Progenitor cell of endocrine pancreas (in vitro differentiated cells): ENCODE measurements at places on chromosomes 2 and 18. TPM values are rescaled to one million over a fixed set of nuclear protein-coding genes. Genes with fewer than 3 reads are reported as not detected.

DNA sequence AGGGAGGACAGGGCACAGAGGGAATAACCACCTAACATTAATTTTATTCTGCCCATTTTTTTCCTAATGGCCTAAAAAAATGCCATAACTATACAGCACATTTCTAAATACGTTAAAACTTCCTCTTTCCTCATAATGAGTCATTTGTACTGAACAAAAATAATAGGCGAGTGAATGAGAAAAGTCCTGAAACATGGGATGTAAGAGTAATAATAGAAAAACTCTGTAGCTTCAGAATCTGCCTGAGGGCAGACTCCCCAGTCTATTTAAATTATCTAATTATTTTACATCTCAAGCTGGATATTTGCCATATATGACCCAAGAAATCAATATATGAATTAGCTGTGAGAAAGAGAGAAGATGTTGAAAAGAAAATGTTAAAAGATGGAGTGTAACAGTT, 285.1 kb downstream of the TMX3 start:
- DNase-seq, result no peak

Gene SLC4A5
- 4.1 and 5.9 TPM in 2 replicates for total RNA-seq

Gene VWC2L
- 0.16 TPM in 1 of 2 replicates, not detected in the other for total RNA-seq

DNA sequence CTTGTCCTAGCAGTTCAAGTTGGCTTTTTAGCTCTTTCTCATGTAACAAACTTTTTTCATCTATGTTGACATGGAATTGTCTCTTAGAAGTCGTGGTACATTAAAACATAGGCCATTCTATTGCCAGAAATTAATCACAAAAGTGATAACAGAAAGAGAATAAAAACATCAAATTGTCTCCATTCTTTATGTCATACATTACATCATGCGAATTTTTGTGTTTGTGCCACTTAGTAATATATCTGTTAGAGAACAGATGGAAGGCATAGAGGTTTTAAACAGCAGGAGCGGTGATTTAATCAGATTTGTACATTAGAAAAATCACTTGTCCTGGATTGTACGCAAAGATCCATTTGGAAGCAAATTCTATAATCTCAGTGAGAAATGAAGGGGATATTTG, 136.5 kb upstream of the CDH20 start:
- no peak for DNase-seq

- no peak for DNase-seq
Observed at GRCh38 chr18:52000435-52000834, 339.6 kb upstream of the DCC start.

- no peak for DNase-seq
Observed at GRCh38 chr2:140242889-140243288, 1462.7 kb upstream of the NXPH2 start.

- no peak for DNase-seq
Observed at GRCh38 chr18:650428-650858, 7.0 kb upstream of the TYMS start.

GRCh38 chr2:5231287-5231686, 460.9 kb upstream of the SOX11 start:
- no peak for DNase-seq

DNA sequence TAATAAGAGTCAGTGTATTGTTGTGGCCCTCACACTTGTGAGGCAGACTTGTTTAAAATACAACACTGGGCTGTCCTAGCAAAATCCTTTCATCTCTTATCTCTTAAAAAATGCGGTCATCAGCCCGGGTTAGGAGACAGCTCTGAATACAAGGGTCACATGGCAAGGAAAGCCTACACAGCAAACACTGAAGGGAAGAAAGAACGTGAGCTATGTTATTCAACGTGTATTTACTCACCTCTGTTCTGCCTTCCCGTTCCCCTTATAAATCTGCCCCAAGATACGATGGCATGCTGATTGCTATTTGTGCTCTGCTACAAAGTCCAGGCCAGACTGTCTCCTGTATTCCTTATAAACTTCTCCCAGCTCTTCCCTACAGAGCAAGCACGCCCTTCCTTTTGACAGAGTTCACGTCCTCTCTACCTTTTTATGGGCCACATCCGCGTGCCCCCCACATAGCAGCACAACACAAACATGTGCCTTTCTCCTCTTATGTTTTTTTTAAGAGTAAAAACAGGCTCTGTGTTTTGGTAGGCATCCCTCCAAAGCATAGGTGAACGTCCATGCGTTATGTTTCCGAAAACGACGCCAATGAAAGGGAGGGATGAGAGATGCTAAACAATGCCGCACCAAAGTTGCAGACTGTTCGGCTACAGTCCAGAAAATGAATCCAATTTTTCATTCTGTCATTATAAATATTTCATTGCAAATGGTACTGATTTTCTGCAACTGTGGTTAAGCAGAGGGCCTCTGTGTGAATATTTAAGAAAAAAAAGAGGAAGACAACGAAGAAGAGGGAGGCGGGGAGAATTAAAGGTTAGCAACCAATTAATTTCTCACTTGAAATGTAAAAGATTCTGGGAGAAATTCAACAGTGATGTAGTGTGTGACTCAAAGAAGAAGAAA, 274.7 kb downstream of the ZNF521 start:
- DNase-seq, result no peak

- DNase-seq, result no peak
Observed at GRCh38 chr2:238790833-238791230, 57.1 kb upstream of the TWIST2 start.

Gene LONRF2
- 8.4 and 9.2 TPM in 2 replicates for total RNA-seq

DNA sequence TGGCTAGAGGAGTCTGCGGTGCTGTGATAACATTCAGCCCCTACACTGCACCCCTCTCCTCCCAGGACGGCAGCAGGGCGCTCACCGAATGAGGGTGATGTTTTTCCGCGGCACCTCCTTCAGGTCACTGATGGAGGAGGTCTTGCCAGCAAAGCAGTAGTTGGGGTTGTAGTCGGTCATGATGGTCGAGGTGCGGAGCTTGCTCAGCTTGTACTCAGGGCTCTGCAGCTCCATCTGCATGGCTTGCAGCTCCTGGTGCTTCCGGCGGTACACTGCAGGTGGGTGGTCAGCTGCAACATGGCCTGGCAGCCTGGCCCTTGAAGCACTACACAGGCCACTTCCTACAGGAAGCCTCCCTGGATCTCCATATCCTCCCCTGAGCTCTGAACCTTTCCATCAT, 108.0 kb downstream of the CLIP4 start:
- DNase-seq, result no peak

Gene SLC4A1AP
- total RNA-seq, result 19.5 and 22.1 TPM in 2 replicates

GRCh38 chr2:120881981-120882788, 146.5 kb downstream of the GLI2 start:
- no peak for DNase-seq

DNA sequence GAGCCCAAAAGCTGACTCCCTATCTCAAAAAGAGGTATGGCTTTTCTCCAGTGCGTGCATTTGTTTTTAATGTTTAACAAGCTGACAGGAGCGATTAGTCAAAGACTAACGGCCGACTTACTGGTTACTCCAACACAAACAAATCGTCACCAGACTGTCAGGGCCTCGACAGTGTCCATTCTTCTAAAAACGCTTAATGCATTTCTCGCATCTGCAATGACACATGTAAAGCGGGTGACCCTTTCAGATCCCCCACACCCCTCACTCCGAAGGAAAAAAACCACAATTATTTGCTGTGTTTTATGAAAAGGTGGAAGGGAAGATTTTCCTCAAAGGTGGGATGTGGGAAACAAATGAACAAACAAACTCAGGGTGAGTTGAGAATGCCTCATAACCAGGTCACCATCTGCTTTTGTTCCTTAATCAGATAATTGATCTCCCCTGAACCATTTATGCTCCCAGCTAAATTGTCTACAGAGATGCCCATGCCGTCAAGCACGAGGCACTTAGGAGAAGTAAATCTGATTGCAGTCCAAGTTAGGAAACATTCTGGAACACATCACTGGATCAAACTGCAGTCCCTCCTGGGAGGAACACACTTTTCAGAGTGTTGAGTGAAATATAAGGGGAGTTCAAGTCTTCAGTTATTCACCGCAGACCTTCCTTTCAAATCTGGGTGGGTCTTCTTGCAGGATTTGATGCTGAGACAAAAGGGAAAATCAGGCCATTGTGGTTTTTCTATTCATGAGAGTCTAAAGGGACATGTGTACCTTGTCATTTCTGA, 340.8 kb downstream of the CMPK2 start:
- no peak for DNase-seq

DNA sequence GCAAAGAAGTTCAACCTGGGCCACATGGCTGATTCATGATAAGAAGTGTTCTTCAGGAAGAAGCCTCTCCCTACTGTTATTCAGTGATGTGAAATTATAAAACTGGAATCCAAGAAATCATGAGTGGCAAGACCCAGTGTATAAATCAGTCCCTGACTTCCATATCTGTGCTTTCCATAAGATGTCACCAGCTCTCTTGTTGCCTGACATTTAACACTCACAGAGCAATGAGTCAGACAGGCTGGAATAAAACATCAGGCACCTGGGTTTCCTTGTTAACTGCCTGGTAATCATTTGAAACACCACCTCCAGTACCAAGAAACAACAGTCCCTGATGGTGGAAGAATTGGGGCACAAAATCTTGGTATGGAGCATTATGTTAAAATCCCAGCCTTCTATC, 76.1 kb downstream of the SCG2 start:
- no peak for DNase-seq
